ENCODE measurements at places on chromosomes 4 and X. TPM values are rescaled to one million over a fixed set of nuclear protein-coding genes. Genes with fewer than 3 reads are reported as not detected.

- DNase-seq: no peak
Measured at GRCh38 chr4:70945046-70945445, 42.9 kb downstream of the MOB1B start.

DNA sequence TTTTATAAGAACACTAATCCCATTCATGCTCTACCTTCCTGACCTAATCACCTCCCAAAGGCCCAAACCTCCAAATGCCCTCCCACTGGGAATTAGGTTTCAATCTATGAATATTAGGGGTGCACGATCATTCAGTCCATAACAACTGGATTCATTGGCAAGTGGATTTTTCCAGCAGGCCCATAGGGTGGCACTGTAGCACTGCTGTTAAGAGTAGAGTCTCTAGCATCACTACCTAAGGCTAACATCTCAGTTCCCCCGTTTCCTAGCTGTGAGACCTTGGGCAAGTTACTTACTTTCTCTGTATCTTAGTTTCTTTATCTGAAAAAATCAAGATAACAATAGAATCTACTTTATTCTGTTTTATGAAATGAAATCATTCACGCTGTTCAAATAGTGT, 315.8 kb downstream of the STIM2 start:
- peak; percentile 69 for DNase-seq

GRCh38 chr4:126209147-126209546, 894.4 kb downstream of the FAT4 start:
- no peak for DNase-seq

ARHGAP24 gene
- 10.5 TPM for total RNA-seq

GRCh38 chr4:176499518-176499917, 179.8 kb downstream of the SPCS3 start:
- no peak for DNase-seq

DNA sequence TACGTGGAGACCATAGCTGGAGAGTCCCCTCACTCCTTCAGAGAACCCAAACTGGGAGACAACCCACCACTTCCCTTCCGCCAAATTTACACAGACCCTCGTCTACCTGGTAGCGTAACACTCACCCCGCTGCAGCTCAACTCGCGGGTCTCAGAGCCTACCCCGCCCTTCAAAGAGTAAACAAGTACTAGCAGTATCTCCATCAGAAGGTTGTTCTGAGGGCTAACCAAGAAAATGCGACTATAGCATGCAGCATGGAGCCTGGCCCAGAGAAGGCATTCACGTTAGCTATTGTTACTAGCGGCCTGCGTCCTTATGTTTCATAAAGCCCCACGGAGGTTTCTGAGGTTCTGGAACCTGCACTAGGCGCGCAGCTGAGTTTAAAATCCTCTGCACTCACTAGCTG, 531 bp upstream of the MANBA start:
- DNase-seq: no peak

- DNase-seq: no peak
Measured at GRCh38 chr4:47913330-47913729, 1.1 kb downstream of the NFXL1 start.

DNA sequence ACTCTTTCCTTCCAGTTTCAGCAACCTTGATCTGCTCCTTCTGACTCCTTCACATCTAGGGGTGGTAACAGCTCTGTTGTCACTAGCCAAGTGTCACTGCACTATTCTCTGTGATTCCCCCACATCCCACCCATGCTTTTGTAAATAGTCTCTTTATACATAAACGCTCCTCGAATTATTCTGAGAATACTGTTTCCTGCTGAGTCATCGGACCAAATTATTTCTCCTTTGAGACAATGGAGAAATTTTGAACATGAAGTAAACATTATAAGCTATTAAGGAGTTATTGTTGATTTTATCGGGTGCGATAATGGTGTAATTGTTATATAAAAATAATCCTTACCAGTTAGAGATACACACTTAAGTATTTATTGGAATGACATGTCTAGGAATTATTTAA, 245.1 kb upstream of the RPS6KA3 start:
- DNase-seq: no peak

BEX5 gene
- not detected for total RNA-seq

DNA sequence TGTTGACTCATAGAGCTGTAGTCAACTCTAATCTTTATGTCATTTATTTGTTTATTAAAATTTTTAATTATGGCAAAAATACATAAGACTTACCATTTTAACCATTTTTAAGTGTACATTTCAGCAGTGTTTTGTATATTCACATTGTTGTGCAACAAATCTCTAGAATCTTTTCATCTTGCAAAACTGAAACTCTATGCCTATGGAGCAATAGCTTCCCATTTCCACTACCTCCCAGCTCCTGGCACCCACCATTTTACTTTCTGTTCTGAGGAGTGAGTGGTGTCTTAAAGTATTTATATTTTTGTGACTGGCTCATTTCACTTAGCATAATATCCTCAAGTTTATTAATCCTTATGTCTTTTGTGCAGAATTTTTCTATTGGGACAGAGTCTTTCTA, 181.0 kb downstream of the GPAT3 start:
- no peak for DNase-seq

FGFBP1 gene
- not detected for total RNA-seq

P2RY4 gene
- not detected for total RNA-seq

DNA sequence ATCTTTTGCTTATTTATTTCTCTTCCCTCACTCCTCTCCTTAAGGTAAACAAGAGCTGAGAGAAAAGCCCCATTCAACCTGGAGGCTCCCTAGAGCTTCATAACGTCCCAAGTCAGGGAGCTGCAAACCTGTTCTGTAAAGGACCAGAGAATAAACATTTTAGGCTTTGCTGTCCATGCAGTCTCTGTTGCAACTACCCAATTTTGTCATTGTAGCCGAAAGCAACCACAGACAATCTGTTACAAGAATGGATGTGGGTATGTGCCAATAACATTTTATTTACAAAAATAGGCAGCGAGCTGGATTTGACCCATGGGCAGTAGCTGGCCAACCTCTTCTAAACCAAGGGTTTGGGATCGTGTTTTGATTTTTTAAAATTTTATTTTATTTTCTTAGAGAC, 71.3 kb upstream of the TBL1X start:
- no peak for DNase-seq

GRCh38 chrX:107726816-107727534, 48.6 kb downstream of the TSC22D3 start:
- no peak for DNase-seq

ENPP6 gene
- total RNA-seq: not detected

ZMAT1 gene
- total RNA-seq: 0.61 TPM

DNA sequence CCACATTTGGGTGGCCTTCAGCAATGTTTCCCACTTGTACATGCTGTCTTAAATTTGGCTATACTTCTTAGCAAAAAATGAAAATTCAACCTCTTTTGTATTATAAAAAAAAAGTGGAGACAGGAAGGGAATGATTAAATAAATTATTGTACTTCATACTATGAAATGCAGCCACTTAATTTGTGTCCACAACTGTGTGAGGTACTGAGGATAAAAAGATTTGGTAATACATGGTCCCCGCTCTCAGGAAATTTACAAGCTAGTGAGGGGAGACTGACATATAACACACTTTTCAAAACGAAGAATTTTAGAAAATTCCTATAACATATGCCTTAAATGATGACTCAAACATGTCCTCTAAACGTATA, 105.0 kb downstream of the HNRNPD start:
- no peak for DNase-seq

DNA sequence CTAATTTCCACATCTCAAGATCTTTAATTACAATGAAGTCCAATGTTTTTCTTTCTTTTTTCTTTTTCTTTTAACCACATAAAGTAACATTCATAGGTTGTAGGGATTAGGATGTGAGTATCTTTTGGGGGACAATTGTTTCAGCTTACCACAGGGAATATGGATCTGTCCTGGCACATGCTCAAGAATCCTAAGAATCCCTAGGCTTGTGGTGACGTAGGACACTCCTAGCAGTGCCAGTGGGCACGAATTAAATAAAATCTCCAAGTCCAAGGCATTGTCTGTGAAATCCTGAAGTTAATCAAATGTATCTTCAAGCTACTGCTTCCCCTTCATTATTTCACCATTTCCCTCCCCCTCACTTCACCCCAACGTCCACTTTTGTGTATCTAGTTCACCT, 2.6 kb upstream of the LAS1L start:
- no peak for DNase-seq

DRP2 gene
- 0.08 TPM for total RNA-seq

DNA sequence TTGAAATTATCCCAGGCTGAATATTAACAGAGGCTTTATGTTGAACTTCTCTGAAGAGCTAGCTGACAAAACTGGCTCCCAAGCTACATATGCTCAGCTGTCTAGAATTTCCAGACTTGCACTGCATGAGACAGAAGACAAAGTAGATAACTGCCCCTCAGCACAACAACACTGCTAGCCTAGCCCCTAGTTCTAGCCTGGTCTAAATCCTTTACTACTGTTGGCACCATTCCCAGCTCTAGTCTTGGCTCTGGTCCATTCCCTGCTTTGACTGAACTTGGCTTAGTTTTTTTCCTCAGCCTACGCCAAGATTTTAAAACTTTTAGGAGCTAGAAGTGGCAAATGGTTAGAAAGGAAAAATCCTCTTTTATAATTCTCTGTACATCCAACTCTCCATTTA, 7.6 kb upstream of the OPHN1 start:
- DNase-seq: peak; percentile 39

All from SK-MEL-5 (cell line).